ENCODE measurements at places on chromosomes 12 and 14.

DNA sequence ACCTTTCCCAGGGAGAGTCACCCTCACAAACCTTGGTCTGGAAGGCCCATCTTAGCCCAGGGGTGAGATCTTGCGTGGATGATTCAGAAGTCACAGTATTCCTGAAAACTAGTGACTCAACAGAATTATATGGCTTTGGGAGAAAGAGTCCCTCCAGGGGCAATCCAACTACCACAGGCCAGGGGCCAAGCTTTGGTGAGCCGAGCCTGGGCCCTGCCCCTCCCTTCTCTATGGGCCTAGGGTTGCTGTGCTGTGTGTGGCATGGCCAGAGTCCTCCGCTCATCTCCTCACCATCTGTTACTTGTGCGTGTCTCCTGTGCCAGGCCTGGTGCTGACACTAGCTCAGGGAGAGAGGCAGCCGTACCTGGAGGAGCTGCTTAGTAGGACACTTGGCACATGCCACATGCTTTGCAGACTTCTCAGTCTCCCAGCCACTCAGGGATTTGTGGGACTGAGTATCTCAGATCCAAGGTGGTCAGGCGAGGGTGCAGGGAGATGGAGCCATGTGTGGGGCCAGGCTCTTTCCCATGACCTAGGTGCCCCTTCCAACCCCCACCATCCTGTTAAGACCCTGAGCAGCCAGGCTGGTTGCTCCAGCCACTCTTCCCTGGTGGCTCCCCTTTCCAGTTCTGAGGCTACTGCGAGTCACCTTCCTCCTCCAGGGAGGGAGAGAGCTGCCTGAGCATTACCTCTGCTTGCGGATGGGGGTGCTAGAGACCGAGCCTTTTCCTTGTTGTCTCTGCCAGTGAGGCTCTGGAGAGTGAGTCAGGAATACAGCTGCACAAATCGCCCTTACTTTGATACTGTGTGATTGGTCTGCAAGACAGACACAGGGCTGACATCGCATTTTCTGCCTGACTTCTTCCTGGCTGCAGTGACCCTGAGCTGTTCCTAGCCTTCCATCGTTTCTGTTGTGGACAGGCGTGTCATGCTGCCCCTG lies 94.1 kb downstream of the SLC25A47 start:
- DNase-seq = peak; percentile 92

GRCh38 chr12:53664936-53665335 lies 10.9 kb downstream of the ATP5MC2 start:
- DNase-seq = no peak

- no peak for DNase-seq
Measured at GRCh38 chr12:2833810-2834209, 1.0 kb downstream of the NRIP2 start.

GRCh38 chr14:24406416-24406815 lies 7.6 kb downstream of the NYNRIN start:
- DNase-seq = no peak

DNA sequence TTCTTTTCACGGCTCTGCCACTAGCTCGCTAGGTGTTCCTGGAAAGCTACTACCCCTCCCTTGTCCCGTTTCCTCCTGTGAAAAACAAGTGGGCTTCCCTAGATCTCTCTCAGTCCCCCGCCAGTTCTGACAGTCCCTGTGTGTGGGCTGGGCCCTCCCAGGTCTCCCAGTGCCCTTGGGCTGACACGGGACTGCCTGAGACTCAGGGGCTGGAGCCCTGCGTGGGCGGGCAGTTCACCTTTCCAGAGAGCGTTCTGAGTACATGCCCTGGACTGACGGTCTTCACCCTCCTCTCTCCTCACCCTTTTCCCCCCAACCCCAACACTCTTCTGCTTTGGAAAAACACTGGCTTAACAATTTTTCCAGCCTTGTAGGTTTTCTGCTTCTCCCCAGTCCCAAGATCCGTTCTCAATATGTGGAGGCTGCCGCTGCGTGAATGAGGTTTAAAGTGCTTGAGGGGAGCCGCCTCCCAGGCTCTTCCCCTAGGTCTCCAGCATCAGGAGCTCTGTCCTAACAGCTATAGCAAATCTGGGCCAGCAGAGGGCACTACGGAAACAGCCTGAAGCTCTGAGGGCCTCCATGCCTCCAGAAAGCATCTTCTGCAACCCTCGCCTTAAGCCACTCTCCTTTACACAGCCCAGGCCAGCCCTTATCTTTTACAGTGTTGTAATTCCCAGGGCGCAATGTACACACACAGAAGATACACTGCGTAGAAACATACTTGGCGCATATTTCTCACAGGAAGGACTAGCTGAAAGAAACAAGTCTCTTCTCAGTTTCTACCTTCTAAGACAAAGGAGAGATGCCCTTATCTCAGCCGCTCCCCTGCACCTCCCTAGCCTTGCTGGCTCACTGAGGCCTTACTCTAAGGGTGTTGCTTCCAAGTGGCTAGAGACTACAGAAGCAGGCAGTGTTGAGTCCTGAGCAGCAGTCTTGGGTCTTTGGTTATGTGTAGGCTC lies 10.4 kb upstream of the DCD start:
- peak; percentile 38 for DNase-seq

DNA sequence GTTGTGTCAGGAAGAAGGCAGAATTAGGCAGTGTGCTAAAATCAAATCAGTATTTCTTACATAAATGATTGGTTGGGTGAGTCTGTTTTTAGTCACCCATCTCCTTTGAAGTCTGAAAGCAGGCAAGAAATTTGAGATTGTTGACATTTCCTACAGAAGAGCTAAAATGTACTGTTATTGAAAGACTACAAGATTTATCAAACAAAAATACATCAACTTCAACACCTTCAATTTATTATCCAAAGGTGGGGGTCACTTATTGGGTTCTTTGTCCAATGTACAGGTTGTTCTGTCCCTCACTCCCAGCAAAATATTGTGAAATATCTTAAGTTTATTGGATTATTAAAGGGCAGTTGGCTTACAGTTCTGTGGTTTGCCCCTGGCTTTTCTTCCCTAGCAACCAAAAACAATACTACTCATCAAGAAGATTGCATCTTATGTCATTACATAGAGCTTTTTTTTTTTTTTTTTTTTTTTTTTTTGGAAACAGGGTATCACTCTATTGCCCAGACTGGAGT lies 20.6 kb upstream of the PKP2 start:
- peak; percentile 84 for DNase-seq

DNA sequence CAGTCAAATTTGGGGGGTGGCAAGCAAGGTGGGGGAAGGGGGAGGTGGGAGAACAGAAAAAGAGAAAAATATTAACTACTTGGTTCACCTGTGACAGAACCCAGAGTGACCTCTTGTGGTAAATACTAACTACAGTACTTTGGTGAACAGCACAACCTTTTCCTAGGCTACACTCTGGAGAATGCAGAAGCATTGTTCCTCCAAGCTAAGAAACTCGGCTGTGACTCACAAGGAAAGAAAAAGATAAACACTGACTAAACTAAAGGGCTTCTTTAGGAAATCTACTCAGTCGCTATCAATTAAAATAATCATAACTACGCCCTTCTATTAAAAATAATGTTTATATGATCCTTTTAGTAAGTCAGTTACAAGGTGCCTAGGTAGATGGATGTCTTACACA lies 5.4 kb downstream of the KCNH5 start:
- peak; percentile 83 for DNase-seq

DNA sequence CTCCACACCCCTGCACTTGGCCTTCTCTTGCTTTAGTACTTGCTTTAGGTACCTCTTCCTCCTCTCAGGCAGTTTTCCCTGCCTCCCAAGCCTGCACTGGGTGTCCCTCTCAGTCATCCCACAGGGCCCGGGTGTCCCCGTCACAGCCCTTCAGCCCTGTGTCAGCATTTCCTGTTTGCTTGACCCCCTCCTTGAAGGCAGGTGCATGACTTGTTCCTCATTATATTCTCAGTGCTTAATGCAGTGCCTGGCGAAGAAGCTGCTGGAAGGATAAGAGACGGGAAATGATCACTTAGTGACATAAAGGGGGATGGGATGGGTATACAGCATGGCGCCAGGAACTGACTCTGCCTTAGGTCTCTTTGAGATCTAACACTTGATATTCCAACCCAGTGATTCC lies 61.5 kb downstream of the IQSEC3 start:
- DNase-seq = no peak

GRCh38 chr12:10559244-10559643 lies 53.6 kb downstream of the EIF2S3B start:
- no peak for DNase-seq

DNA sequence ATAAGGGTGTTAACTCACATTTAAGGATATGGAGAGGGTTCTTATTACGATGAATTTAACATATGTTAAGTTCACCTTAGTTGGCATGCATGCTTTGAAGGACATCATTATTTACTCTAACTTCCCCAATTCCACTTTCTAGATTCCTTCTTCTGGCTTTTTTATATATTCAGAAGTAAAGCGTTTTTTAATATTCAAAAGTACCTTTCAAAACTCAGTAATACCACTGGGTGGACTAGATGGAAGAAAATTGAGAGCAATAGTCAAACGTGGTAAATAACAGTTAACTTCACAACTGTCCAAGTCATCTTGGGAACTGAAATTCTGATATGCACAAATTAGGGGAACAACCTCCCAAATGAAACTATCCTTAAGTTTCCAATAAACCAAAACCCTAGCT lies 9.1 kb downstream of the SINHCAF start:
- DNase-seq = no peak

DNA sequence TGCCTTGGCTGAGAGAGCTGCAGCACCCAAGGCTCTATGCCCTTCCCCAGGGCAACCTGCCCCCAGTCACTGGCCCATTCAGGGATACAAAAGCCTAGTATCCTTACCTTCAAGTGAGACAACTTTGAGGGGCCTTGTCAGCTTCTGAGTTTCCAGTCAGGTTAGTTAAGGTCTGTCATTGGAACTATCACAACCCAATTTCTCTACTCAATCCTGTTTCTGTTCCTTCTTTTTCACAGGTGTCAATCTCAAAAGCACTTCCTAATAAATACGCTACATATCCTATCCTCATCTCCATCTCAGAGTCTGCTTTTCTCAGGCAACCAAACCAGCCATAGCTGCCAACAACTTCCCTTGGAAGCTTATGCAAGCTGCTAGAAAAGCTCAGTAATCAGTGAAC lies 4.9 kb upstream of the PTGDR start:
- no peak for DNase-seq

- no peak for DNase-seq
Measured at GRCh38 chr12:998020-998874, 7.2 kb downstream of the ERC1 start.

GRCh38 chr12:116380108-116380507 lies 102.6 kb upstream of the MED13L start:
- DNase-seq = no peak

- no peak for DNase-seq
Measured at GRCh38 chr12:30517320-30517719, 178.3 kb downstream of the IPO8 start.

DNA sequence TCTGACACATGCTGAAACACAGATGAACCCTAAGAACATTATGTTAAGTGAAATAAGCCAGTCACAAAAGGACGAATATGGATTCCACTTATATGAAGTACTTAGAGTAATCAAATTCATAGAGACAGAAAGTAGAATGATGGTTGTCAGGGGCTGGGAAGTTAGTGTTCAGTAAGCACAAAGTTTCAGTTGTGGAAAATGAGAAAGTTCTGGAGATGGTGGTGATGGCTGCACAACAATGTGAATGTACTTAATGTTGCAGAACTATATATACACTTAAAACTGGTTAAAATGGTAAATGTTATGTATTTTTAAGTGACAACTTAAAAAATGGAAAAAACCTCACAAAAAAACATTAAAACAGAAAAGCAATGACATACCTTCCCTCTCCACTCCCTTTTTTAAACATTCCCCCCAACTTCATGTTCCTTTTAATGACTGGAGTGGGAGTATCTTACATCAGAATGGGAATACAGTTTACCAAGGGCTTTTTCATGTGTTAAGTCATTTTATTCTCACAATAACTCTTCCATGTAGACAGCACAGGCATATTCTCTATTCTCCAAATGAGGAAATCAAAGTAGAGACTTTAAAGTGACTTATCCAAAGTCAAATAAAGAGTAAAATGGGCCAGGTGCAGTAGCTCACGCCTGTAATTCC lies 24.0 kb downstream of the BTBD7 start:
- DNase-seq = no peak

GRCh38 chr12:89995870-89996269 lies 287.2 kb upstream of the ATP2B1 start:
- DNase-seq = no peak

GRCh38 chr12:1355396-1355795 lies 239.0 kb downstream of the FBXL14 start:
- DNase-seq = no peak

- DNase-seq = no peak
Measured at GRCh38 chr14:100275214-100275613, 31.0 kb downstream of the SLC25A29 start.

DNA sequence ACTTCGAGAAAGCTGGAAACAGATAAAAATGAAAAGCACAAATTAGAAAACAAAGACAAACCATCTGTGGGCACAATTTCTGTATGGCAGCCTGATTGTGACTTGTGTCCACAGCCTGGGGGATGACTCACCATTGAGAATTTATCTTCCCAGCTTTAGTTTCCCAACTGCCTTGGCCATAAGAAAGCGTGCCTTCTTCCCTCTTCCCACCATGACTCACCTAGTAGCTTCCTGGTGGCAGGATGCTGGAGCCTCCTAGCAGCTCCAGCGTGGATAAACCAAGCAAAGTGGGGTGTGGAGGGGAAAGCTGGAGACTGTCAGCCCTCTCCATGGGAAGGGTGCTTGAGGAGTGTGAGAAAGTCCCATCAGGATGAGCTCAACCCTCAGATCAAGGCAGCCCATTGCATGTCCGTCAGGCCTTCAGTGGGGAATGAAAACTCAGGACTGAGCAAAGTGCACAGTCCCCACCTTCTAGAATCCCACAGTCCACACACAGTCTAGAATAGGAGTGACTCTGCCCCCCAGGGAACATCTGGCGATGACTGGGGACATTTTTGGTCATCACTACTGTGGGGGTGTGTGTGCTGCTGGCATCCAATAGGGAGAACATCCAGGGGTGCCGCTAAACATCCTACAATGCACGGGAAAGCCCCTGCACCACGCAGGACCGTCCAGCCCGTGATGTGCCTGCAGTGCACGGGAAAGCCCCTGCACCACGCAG lies 22.4 kb upstream of the SERPINA6 start:
- peak; percentile 96 for DNase-seq

- DNase-seq = peak; percentile 53
Measured at GRCh38 chr14:75711105-75711795, 50.2 kb downstream of the TTLL5 start.

DNA sequence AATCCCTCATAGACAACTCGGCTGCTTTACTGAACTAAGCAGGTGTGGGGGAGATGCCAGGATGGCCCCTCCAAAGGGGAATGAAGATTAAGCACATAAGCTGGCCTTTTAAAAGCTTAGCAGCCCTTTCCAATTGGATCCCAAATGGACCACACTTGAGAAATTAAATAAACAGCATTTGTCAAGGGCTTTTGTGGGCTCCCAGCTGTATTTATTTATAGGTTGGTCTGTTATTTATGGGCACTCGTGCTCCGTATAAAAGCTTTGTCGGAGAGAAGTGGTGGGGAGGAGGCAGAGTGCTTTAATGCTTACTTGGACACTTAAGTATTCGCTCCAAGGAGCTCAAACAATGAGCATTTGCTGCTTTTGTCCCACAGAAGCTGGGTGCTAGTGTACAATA lies 580.2 kb downstream of the MED13L start:
- no peak for DNase-seq

- peak; percentile 33 for DNase-seq
Measured at GRCh38 chr12:52156757-52157565, 34.9 kb downstream of the KRT80 start.

Measured in HCEC 1CT (cell line).